ENCODE measurements at places on chromosomes 12 and 14.

GRCh38 chr14:77039285-77040058 lies 11.0 kb upstream of the IRF2BPL start:
- no peak for DNase-seq

DNA sequence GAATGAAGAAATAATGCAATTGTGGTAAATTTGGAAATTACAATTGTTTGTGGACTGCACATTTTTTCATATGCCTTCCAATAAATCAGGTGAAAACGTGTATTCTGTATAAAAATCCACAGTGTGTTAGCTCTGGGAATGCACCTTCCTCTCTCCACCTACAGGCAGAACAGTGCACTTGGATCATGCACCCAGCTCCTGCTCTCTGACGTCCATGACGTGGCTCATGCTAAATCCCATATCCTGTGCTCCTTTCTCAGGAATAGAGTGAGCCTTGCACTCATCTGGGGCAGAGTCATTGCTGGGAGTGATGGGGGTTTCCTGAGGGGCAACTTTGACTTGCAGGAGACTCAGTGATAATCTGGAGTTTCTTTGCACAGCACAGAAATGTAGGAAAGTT lies 1282.1 kb downstream of the TMEM121 start:
- DNase-seq, result no peak

DNA sequence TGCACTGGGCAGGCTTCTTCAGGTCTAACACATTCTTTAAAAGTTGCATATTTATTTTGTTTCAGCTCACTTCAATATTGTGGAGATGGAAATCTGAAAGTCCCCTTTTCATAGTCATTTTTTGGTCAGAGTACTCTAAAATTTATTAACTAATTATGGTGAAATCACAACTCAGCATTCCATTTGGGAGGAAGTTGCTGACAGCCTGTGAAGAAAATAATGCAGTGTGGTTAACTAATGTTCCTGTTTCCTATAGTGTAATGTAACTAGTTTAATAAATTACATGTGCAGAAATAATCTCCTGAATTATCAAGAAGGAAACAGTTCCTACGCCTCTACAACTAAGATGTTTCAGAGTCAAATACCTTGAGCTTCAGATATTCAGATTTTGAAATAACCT lies 17.1 kb downstream of the LRFN5 start:
- no peak for DNase-seq

DNA sequence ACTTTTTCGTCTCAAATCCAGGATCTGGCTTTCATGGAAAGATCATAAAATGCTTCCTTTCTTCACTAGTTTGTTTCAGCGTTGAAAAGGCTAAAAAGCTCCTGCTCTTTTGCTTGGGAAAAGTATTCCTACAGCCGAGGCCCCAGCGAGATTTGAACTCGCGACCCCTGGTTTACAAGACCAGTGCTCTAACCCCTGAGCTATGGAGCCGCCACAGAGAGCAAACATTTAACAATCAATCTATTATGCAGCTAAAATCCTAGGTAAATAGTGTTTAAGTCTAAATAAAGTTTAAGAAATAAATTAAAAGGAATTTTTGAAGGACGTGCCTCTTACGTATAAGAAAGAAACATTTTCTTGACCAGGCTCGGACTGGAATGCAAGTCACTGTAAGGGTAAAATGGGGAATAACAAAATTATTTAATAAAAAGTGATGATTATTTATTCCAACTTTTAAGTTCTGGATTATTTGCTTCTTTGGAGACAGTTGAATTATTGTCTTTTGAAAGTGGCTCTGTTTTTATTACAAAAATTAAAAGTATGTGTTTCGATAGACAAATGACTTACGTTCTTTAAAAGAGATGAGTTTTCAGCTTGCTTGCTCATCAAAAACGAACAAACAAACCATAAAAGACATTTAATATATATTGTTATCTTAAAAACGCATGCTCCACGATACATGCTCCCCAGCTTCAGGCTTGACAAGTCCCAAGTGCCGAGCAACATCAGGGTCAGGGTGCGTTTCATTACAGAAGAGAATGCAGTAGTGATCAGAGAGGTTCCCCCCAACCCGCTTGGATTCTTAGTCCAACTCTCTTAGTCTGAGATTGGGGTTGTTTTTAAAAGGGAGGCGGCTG lies 10.2 kb downstream of the OR6S1 start:
- peak; percentile 56 for DNase-seq

DNA sequence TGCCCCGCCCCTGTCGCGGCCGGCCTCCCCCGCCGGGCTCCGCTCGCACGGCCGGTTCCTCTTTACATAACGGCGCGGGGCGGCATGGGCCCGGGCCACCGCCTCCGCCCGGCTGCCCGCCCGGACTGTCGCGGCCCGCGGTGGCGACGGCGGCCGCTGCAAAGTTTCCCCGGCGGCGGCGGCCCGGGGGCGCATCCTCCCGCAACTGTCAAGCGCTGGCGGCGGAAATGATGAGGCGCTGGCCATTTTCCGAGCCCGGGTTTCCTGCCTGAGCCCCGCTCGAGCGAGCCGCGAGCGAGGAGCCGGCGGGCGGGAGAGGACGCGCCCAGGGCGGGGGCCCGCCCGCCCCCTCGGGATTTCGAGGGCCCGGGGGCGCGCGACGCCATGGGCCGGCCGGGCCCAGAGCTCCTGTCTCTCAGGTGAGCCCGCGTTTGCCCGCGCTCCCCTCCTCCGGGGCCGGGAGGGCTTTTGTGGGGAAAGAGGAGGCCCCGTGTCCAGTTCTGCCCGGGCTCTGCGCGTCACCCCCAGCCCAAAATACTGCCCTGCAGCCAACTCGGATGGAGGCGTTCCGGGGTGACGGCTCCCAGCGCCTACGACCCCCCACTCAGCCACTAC lies at the start of gene SH2B3:
Gene SH2B3, plus strand, starts transcription at position 65 of the 615 bp plus-strand sequence. CDS start 12,223 bp downstream, outside the sequence.
- DNase-seq, result peak; percentile 85

DNA sequence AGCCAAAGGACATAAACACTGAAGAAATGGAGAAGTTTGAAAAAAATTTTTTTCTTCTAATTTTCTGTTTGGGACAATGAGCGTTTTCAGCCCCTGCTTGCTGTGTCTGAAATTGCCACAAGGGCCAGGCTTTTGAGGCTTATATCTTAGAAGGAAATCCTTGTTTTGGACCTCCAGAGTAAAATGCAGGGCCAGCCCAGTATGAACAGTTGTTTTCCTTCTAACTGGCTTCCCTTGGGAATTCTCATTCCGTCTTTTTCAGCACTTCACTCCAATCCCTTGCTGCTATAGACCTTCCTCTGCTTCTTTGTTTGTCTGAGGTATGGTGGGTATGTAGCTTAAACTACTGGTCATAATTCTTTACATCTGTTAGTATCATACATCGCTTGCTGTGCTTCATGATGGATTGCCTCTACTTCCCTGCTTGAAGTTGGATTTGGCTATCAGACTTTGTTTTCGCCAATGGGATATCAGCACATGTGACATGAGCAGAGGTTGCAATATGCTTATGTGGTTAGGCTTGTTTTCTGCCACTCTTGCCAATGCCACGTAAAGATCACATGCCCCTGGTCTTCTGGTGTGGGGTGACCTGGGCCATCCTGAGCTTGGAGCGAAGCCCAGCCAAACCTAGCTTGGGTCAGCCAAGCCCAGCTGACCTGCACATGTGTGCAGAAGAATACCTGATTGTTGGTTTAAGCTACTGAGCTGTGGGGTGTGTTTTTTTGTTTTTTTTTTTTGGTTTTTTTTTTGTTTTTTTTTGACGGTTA lies 64.7 kb downstream of the AVPR1A start:
- DNase-seq, result no peak

GRCh38 chr12:31521964-31522363 lies 69.0 kb downstream of the DENND5B start:
- DNase-seq, result no peak

- no peak for DNase-seq
Measured at GRCh38 chr12:25950329-25951115, 8.0 kb upstream of the RASSF8 start.

- DNase-seq, result peak; percentile 74
Measured at GRCh38 chr14:102235275-102235897, 69.6 kb downstream of the MOK start.

DNA sequence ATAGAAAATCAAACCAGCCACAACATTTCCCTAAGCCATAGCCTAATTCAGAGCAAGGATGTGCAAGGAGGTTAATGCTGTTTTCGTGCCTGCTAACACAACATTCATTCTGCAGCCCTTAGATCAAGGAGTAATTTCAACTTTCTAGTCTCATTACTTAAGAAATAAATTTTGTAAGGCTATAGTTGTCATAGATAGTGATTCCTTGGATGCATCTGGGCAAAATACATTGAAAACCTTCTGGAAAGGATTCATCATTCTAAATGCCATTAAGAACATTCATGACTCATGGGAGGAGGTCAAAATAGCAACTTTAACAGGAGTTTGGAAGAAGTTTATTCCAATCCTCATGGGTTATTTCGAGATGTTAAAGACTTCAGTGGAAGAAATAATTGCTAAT lies 283.2 kb downstream of the RPAP3 start:
- no peak for DNase-seq

GRCh38 chr14:91331721-91332120 lies 85.9 kb downstream of the CCDC88C start:
- DNase-seq, result no peak

DNA sequence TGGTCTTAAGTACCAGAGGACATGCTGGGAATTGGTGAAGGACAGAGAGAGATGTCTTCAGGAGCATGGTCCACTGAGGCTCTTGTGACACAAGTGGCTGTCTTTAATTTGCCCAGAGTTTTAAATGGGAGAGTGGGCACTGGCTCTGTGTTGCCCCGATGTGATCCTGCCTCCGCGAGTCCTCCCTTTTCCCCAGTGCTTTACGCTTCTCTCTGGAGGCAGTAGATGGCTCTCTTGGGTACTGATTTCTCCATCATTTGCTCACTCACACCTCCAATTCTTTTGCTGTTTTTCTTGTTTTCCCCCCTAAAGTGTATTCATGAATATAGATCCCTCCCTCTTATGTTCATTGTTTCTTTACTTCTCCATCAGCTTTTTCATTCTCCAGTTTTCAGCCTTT lies 74.3 kb downstream of the EMP1 start:
- no peak for DNase-seq

DNA sequence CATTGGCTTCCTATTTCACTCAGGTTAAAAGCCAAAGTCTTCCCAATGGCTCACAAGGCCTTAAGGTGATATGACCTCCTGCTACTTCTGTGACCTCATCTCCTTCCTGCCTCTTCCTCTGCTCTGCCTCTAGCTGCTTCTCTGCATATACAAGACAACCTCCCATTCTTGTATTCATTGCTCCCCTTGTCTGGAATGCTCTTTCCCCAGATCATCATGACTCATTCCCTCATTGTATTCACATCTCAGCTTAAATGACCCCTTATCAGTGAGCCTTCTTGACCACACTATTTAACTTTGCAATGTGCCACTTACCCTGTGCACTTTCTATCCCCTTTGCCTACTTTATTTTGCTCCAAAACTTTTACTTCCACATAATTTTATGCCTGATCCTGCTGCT lies 90.2 kb downstream of the PPP1R12A start:
- no peak for DNase-seq

DNA sequence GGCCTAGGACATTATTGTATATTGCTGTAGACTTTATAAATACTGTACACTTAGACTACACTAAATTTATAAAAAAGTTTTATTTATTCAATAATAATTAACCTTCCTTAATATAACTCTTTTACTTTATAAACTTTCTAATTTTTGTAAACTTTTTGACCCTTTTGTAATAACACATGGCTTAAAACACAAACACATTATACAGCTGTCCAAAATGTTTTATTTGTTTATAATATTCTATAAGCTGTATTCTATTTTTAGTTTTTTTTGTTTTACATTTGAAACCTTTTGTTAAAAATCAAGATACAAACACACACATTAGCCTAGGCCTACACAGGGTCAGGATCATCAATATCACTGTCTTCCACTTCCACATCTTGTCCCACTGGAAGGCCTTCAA lies 190.0 kb downstream of the BMP4 start:
- no peak for DNase-seq

DNA sequence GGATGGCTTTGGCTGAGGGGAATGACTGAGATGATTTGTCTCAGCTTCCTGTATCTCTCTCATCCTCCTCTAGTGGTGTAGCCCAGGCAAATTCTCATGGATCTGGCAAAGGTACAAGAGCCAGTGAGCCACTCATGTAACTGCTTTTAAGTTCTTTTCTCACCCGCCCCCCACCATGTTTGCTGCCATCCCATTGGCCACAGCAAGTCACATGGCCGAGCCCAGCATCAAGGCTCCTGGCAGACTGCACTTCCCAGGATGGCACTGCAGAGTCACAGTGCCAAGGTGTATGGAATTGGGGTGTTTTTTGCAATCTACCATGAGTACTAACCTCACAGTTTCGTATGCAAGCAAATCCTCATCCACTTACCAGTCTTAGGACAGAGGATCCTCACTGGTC lies 50.9 kb downstream of the CHST11 start:
- DNase-seq, result no peak

DNA sequence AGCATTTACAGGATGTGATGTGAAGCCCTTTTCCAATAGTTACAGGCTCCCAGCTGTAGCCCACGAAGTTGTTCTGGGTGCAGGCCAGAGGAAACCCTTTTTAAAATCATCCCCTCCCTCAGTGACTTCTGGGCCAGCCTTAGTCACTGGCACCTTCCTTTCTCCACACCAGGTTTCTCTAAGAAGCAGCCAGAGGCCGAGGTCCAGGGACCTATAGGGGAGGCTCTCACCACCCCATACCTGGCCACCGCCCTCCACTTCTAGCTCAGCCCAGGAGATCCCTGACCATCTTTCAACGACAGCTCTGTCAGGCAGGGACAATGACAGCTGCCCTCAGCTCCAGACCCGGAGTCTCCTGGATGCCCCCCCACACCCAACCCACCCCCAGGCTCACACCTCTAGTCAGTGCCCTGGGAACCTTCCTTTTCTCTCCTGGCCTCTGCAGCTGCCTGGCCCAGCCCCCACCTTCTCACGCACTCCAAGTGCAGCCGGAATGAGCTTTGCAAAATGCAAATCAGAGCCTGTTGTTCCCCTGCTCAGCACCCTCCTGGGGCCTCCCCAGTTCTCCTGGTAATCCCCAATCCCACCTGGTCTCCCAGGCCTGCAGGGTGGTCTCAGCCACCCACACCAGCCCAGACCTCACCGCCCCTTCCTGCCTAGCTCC lies 46.7 kb downstream of the TESC start:
- no peak for DNase-seq

GRCh38 chr12:10406725-10407124 lies 2.8 kb downstream of the KLRC4 start:
- no peak for DNase-seq

GRCh38 chr12:7989827-7990491 lies 42.6 kb upstream of the FOXJ2 start:
- peak; percentile 79 for DNase-seq

GRCh38 chr14:91466192-91466591 lies 43.9 kb downstream of the PPP4R3A start:
- no peak for DNase-seq

DNA sequence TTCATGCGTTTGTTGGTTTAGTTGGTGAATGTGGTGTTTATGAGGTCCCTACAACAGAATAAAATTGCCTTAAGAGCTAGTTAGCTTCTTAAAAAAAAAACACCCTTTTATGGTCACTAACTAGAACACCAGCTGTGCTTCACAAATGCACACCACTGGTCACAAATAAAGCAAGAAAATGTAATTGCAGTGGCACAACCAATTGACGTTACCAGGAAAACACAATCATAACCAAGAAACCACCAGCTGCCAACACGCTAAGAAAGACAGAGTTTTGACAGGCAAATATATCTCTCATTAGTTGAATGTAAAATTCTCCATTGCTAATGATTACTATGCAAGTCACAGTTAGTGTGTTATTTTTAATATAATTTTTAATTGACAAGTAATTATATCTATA lies 389.9 kb downstream of the ADAMTS20 start:
- DNase-seq, result no peak

- no peak for DNase-seq
Measured at GRCh38 chr14:63406333-63406732, 87.6 kb upstream of the GPHB5 start.

GRCh38 chr12:19624491-19624890 lies 185.2 kb downstream of the AEBP2 start:
- no peak for DNase-seq

- DNase-seq, result no peak
Measured at GRCh38 chr12:62933602-62934238, 1.2 kb downstream of the PPM1H start.
